ENCODE measurements at places on chromosomes 6 and 20.

DNA sequence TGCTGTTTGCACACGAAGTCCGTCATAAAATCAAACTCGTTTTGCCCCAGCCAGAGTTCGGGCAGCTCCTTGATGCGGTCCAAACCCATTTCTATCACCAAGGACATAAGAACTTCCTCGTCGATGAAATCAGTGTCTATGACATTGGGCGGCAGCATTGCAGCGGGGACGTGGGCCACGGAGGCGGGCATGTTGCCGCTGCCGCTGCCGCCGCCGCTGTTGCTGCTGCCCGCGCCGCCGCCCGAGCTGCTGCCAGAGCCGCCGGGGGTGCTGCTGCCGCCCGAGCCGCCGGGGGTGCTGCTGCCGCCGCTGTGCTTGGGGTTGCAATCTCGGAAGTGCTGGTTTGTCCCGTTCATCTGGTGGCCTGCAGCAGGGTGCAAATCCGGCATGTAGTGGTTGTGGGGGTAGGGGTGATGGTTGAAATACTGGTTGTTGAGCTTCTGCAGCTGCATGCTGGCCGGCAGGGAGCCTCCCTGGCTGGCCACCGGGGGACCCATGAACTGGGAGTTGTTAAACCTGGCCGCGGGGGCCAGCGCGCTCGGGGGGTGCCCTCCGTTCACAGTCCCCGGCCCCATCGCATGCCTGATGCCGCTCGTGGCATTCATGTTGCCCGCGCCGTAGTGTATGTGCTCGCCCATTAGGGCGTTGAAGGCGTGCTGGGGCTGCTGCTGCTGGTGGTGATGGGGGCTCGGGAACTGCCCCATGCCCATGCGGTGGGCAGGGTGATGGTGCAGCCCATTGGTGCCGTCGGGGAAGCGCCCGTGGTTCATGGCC is 1.1 kb downstream of the CITED2 start:
- peak; percentile 67 for DNase-seq

DNA sequence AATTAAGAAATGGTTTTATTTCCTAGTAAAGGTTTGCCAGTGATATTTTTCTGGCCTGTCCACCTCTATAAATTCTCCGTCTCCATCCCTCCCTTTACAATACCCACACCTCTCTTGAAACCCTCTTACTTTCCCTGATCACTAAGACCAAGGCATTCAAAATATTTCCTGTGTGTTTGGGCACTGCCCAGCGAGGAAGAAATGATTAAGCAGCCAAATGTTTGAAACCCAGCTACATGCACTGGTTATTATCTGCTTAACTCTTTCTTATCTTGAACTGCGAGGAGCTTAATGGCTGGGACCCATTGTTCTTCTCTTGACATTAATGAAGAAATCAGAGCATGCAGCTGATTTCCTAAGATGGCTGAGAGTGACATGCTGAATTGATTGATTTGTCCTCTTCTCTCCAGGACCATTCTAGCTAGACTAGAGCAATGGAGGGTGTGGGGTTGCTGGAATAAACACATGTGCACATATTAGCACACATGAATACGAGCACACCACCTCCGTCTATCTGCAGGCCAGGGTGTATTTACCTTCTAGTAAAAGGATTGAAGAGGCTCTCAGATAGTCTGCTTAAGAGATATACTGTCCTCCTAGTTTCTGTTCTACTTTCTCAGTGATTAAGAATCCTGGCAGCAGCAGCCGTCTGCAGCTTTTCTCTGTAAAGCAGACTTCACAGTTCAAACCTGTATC is 46.1 kb upstream of the PRDM1 start:
- no peak for DNase-seq

DNA sequence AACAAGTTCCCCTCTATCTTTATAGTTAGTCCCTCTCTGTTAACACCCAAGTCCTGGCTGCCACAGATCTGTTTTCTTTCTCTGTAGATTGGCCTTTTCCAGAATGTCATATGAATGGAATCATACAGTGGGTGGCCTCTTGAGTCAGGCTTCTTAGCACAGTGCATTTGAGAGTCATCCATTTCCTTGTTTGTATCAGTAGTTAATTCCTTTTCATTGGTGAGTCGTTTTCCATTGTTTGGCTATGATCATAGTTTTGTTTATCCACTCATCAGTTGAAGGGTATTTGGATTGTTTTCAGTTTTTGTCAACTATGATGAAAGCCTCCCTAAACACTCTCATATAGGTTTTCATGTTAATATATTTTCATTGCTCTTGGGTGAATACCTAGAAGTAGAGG is 248.3 kb downstream of the ARID1B start:
- DNase-seq, result no peak

DNA sequence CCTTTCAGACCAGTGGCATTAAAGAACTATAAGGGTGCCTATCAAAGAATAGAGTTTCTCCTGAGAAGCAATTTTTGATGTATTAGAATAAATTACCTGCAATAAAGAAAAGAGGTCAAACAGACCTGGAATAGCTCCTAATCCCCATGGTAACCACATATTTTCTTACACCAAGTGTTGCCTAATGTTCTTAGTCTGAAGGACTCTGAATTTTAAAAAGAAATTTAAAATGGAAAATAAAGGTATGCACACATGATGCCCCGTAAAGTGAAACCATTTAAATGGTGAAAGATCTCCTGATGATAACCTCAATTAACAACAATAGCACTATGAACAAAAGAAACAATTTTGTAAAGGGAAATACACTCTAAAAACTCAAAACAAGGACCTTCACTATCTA is 55.1 kb upstream of the LOC128125822 start:
- DNase-seq, result no peak

- no peak for DNase-seq
These were observed 9.1 kb upstream of the INSM1 start for GRCh38 chr20:20358801-20359200.

DNA sequence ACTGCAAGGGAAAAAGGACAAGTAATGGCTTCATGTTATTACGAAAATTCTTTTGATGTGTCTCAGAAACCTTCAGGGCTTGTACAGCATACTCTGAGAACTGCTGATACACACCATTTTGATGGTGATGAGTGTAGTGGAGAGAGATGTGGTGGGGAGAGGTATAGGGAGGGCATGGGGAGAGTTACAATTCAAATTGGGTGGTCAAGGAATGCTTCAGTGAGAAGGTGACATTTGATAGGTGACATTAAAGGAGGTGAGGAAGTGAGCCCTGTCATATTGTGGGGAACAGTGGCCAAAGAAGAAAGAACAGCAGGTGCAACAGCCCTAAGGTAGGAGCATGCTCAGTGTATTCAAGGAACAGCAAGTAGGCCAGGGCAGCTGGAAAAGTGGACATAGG is 318.9 kb downstream of the CLIC5 start:
- no peak for DNase-seq

GRCh38 chr20:58467572-58468527 is 47.3 kb downstream of the APCDD1L start:
- no peak for DNase-seq

Measured in activated T-cell treated with anti-CD3 and anti-CD28 coated beads, Interleukin-2, amount 50 U/mL, for 4 hours (primary cell).